Activated CD4-positive, CD25-positive, alpha-beta regulatory T cell (primary cell): ENCODE measurements at places on chromosomes 2 and 18.

GRCh38 chr18:27558388-27559155 lies 373.5 kb upstream of the CHST9 start:
- no peak for DNase-seq

DNA sequence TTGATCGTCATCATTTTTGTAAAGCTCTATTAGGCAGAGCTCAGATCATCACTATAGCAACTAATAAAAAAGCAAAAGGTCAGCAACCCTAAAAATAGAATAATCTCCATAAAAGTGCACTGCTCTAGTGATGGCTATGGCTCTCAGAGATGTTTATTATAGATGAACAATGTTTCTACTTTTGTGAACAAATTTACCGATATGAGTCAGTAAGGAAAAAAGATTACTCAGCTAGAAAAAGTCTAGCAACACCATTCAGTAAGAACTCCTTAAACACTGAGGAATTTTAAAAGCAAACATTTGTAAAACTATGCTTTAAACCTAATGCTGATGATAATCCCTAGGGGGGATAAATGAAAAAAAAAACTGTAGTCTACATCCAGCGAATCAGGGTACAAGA lies 69.6 kb downstream of the ACVR1C start:
- no peak for DNase-seq

GRCh38 chr18:78913830-78914231 lies 65.8 kb upstream of the SALL3 start:
- DNase-seq = no peak

- no peak for DNase-seq
Observed at GRCh38 chr2:129716781-129717559, 262.5 kb upstream of the RAB6C start.

DNA sequence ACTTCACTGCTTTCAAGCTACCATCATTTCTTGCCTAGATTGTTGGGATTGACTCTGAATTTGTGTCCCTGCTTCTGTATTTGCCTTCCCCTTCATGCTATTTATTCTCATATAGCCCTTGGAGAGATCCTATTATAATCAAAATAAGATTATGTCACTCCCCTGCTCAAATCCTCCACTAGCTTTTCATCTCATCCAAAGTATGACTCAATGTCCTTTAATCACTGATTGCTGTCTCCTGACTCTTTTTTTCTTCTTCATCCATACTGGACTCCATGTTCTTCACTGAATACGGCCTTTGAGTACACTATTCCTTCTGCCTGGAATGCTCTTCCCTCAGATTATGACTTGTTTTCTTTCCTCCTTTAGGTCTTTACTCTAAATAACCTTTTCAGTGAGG lies 5.0 kb downstream of the RBKS start:
- DNase-seq = no peak

DNA sequence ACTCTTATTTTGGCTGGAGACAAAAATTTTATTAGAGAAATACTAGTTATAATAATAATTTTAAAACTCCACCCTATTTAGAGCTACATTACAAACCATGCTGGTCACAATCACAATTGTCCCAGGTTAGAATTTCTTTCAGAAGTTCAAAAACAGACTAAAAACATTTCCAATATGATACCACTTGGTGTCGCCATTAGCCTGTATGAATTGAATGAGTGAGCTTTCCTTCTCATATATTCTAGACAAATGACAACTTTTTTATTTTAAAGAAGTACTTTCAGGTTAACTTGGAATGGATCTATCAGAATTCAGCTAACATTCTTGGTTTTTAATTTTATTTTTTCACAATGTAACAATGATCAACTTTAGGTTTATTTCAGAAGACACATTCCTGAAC lies 48.0 kb downstream of the SERPINB8 start:
- no peak for DNase-seq

GRCh38 chr18:11147962-11148679 lies 1.2 kb downstream of the PIEZO2 start:
- DNase-seq = no peak

DNA sequence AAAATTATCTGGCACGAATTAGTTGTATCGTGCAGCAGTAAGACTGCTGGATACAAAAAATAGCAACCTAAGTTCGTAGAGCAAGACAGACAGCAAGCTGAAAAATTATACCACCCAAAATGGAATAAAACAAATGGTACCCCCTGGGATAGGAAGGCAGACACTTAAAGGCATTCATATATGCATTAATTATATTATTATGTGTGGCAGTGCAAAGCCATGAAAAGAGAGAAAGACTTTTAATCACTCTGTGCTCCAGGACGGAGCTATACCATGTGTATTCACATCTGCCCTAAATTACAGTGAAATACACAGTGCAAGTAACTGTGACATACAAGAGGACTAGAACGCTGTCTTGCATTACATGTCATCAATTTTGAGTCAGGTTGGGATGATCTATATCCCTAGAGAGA lies 235.9 kb downstream of the GULP1 start:
- no peak for DNase-seq

GRCh38 chr2:53778536-53779162 lies 8.1 kb downstream of the ASB3 start:
- no peak for DNase-seq

- DNase-seq = no peak
Observed at GRCh38 chr2:213862407-213863076, 548.3 kb upstream of the VWC2L start.

DNA sequence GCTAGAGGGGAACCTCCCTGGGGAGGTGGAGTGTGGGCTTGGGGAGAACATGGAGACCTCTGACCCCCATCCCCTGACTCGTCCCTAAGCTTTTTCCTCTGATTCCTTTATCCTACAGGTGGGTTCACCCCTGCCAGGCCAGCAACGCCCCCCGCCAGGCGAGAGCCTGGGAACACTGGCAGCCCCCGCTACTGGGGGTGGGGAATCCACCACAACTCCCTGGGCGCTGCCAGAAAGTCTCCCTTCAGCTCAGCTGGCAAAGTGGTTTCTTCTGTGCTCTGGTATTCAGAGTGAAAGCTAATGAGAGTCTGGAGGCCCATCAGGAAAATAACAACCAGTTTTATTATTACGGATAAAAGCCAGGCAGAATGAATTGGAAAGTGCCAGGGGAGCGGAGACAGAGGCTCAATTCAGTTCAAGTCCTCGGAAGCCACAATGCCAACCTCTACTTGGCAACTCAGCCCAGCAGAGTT lies 2.8 kb downstream of the DIPK1C start:
- DNase-seq = no peak

- no peak for DNase-seq
Observed at GRCh38 chr18:35508030-35508429, 10.3 kb upstream of the INO80C start.

GRCh38 chr2:101986804-101987740 lies 4.7 kb upstream of the IL1R2 start:
- no peak for DNase-seq

GRCh38 chr2:107235491-107236254 lies 349.7 kb upstream of the ST6GAL2 start:
- no peak for DNase-seq

DNA sequence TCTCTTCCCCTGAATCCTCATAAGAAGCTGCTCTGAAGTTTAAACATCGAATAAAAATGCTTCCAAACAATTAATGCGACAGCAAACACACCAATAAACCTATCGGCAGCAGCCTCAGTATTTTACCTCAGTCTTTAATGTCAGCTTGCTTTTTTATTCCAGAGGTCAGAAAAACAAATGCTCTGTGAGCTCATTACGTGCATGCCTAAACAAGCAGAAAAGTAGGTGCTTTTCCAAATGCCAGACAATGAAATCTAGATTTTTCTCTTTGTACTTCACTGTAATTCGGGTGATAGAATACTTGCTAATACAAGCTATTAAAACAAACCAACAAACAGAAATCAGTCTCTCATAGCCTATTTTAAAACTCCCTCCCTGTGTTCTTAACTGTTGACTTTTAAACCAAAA lies 381.5 kb downstream of the NRXN1 start:
- no peak for DNase-seq

GRCh38 chr18:30016179-30016578 lies 1026.4 kb downstream of the DSC3 start:
- DNase-seq = no peak

GRCh38 chr2:80592106-80592505 lies 287.6 kb upstream of the LRRTM1 start:
- no peak for DNase-seq

GRCh38 chr2:108870069-108870644 lies 83.6 kb downstream of the CCDC138 start:
- DNase-seq = no peak

- no peak for DNase-seq
Observed at GRCh38 chr2:233501198-233502076, 65.1 kb downstream of the USP40 start.
